ENCODE measurements at places on chromosomes 2 and 18.

DNA sequence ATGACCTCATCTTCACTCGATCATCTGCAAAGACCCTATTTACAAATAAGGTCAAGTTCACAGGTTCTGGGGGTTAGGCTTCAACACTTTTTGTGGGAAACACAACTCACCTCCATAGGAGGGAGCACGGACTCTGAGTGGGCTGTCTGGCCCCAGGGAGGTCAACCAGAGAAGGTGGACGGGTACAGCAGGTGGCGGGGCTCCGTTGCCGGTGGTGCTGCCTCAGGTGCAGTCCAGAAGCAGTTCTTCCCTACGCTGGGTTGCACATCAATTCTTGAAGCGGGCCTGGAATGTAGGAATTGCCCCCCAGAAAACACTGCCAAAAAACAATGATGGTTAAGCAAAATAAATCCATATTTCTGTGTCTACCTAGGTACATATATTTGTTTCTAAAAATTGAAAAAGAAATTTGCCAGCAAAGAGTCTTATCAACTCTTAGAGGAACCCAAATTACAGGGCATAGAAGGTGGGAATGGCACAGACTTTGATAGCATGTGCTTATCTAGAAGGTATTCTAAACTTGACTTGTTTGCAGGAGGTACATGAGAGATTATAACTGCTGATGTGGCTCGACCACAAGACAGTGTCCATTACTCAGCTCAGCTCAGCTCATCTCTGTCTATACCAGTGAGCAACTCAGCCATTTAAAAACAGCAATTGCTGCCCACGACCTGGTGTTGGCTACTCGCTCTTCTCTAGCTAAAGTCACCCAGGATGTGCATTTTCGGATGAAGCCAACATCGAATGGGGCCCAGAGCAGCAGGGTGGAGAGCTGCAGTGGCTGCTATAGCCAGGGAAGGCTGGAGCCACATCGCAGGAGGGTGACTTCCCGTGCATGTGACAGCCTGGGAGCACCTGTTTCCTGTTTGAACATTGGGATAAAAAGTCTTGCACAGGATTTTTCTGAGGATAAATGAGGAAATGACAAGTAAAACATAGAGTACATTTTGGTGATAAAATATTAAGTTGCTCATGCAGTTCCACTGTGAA lies 128.7 kb downstream of the RNF144A start:
- no peak for DNase-seq

GRCh38 chr2:240454106-240454901 lies 18.8 kb downstream of the GPC1 start:
- DNase-seq = no peak

GRCh38 chr2:109472331-109472959 lies 141.3 kb downstream of the SEPTIN10 start:
- DNase-seq = no peak

DNA sequence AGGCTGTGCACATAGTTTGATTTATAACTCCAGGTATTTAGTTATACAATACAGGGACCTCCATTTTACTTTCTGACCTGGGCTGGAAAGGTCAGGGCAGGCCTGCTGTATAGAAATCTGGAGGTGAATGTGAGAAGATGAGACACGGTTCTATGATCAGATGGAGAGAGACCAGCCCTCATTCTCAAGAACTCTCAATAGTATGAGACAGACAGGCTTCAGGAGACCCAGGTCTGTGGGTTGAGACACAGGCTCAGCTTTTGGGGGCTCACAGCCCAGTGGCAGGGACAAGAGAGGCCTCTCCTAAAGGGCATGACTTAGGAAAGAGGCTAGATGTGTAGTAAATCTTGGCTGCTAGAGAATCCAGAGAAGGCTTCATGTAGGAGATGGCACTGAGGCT lies 719 bp upstream of the ATP6V1B1 start:
- DNase-seq = no peak

DNA sequence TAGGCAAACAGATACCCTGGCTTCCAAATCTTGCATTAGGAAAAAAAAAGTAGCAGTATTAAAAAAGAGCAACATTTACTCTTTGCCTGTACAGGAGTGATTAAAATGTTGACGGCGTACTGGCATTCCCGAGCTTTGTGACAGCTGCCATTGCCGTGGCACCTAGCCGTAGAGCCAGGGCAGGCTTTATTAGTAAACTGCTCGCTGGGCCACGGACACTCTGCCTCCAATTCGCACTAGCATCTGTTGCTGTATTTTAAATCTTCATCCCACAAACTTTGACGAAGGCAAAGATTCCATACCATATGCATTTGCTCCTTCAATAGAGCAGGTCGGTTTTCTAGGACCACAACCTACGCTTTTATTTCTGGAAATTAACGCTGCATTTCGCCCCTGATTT lies 44.5 kb upstream of the EPHA4 start:
- DNase-seq = no peak

DNA sequence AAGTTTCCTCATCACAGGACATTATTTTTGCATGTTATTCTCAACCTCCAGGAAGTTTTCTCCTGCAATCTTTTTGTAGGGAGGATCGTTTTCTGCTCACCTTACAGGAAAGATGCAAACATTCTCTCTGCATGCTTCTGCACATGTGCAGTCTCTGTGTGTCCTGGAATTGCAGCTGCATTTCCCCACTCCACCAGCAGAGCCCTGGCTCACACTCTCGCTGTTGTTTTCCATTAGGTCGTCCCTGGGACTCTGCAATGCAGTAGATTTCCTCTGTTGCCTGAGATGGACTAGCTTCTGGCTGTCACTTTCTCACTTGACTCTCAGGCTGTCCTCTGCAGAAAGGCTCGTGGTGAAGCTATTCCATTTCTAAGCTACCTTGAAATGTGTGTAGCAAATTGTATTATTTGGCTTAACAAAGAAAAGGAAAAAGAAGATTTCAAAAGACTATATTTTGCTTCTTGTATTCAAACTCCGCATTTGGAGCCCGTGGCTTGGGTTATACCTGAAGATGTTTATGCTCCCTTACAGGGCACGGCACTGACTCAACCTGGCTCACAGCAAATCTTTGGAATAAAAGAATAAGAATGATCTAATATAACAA lies 346.7 kb downstream of the RAD51AP2 start:
- DNase-seq = peak; percentile 24

DNA sequence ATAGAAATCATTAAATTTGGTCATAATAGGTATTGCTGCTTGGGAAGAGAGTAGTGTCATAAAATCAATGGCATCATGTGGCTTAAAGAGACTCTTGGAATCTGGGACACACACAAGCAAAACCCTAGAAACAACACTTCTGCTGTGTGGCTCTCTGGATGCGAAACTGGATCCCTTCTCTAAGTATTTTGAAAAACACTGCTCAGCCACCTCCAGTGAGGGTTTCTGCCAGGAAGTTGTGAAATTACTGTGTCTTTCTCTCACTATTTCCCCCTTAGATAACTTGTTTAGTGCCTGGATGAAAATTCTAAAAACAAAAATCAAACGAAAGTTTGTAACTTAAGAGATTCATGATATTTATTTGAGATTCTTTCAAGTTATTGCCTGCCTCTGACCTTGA lies 163.8 kb downstream of the RHBDD1 start:
- no peak for DNase-seq

DNA sequence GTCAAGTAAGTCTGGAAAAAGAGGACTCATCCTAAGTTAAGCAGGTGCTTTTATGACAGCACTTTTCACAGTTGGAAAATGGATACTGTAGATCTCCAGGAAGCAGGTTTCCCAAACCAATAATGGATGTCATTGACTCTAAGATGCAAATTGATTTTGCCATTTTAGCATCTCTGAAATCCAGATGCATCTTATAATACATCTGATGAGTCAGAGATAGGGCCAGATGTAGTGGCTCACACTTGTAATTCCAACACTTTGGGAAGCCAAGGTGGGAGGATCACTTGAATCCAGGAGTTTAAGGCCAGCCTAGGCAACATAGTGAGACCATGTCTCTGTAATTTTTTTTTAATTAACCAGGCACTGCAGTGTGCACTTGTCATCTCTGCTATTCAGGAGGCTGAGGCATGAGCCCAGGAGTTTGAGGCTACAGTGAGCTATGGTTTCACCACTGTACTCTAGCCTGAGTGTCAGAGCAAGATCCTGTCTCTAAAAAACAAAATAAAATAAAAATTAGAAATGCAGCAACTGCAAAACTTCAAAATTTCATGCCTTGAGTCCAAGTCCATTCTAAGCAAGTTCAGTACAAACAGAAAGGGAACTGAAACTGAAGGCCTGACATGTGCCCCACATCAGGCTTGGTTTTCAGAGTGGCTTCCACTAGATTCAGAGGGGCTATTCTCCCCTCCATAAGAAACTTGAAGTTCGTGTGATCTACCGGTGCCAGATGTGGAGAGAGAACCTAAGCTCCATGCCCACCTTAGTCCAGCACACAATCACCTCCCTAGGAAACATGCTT lies 267.8 kb upstream of the NCKAP5 start:
- no peak for DNase-seq

DNA sequence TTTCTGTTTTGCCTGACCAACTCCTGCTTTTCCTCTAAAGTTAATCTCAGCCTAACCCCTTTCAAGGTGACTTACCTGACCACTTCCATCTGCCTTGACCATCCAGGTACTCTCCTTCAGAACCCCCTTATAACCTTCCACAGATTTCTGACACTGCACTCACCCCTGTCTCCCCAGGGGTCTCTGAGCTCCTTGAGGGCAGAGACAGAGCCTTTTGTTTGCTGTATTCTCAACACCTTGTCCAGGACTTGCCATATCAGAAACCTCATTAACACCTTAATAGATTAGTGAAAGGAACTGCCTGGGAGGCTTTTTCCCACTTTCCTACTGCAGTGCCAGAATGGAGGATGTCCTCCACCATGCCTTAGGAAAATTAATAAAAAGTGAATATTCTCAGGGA lies 119.7 kb upstream of the SERPINE2 start:
- no peak for DNase-seq

DNA sequence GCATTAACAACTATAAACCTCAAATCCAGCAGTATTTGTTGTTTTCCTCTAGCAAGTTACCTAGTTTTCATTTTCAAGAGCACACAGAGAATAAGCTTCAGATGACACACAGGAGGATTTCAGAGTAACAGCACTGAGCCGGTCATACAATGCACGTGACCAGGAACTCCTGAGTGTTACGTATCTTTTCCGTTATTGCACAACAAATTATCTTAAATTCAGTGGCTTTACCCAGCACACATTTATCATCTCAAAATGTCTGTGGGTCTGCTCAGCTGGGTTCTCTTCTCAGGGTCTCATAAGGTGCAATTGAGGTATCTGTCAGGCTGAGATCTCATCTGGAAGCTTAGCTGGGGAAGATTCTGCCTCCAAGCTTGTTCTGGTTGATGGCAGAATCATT lies 379.5 kb upstream of the KLHL29 start:
- no peak for DNase-seq

DNA sequence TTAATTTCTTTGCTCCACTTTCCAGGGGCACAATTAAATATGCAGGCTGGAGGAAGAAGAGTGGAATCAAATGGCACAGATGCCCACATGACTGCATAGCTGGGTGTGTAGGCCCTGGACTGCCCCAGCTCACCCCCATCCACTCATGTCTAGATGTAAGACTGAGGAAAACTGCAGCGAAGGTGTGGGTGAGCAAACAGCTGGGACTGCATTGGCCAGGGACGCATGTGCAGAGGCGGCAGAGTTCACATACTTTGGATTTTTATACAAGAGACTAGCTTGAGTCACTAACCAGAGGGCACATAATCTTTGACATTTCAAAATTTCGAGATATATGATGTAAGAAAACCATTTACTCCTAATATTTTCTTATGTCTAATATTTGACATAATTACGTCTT lies 60.1 kb downstream of the SPIRE1 start:
- DNase-seq = no peak

GRCh38 chr2:49770919-49771318 lies 616.6 kb upstream of the FSHR start:
- DNase-seq = no peak

GRCh38 chr2:146939991-146940685 lies 904.7 kb upstream of the ACVR2A start:
- DNase-seq = no peak

DNA sequence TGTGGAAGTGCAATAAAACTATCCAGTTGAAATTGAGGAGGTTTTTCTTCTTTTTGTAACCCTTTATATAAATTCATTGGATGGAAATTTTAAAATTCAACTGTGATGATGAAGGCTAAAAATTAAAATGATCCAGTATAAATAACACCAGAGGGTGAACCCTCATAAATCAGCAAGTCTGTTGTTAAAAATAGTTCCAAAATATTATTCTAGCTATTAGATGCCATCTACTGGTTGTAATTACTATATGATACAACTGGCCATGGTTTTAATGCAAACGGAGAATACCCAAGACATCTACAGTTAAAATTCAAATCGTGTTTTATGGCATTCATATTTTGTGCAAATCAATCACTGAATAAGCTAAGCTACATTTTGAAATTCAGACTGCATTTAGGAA lies 53.8 kb downstream of the TMEM200C start:
- DNase-seq = no peak

DNA sequence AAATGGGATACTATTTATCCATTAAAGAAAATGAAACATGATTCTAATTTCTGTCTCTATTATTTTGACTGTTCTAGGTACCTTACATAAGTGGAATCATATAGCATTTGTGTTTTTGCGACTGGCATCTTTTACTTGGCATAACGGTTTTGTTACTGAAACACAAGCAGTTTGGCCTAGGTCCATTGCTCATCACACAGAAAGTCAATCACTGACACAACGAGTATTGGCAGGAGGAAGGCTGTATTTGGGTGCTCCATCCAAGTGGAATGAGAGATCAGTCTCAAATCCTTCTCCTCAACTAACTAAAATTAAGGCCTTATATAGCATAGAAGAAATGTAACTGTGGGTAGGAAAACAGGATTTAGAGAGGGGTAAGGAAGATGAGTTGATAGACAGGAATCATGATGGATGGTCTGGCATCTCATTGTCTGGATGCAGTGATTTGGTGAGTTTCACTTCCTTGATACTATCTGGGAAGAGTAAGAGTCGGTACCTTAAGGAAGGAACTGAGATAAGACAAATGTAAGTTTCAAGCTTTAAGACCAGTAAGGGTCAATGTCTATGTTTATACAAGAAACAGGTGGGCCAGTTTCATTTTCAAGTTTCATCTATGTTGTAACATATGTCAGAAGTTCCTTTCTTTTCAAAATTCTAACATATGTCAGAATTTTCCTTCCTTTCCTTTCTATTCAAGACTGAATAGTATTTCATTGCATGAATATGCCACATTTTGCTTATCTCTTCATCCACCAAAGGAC lies 276.9 kb upstream of the RAB6C start:
- DNase-seq = no peak

- DNase-seq = no peak
Measured at GRCh38 chr2:57965961-57966360, 80.6 kb upstream of the VRK2 start.

DNA sequence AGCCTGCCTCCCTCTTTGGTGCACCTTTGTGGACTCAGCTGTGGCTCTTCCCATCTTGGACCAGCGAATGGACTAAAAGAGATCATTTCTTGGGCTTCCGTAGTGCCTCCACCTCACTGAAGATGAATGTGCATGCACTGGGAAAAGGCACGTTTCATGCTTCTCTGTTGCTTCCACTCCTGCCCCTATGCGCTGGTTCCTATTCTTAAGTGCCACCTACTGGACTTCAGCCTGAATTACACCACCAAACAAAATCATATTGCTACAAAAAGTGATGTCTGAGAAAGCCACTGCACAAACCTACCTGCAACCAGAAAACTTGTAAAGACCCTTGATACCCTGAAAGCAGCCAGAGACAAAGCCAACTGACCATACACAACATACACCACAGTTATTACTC lies 695.6 kb downstream of the TSN start:
- no peak for DNase-seq

GRCh38 chr2:208415255-208415654 lies 8.7 kb downstream of the PTH2R start:
- no peak for DNase-seq

Measured in smooth muscle cell of the brain vasculature (primary cell).